ENCODE measurements at places on chromosomes 7 and 10. TPM values are rescaled to one million over a fixed set of nuclear protein-coding genes. Genes with fewer than 3 reads are reported as not detected.

GRCh38 chr10:21263839-21264238 is 261.6 kb downstream of the SKIDA1 start:
- DNase-seq, result no peak

DNA sequence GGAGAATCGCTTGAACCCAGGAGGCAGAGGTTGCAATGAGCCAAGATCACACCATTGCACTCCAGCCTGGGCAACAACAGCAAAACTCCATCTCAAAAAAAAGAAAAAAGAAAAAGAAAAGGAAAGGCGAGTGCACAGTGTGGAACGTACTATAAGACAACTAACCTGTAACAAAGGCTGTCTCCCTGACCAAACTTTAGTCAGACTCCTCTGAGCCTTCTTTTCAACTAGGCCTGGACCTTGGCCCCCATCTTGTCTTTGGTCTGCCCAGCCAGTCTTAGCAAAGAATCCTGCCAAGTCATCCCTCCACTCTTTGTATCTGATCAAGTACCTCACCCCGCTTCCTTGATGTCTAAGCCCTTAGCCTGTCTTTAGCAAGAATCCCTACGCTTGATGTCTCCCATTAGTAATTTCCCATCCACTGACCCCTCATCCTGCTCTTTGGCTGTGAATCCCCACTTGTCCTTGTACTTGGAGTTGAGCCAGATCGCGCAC is 68.9 kb upstream of the KDM7A start:
- no peak for DNase-seq

GRCh38 chr7:44151956-44152355 is 10.8 kb upstream of the MYL7 start:
- no peak for DNase-seq

- no peak for DNase-seq
Measured at GRCh38 chr7:32022966-32023365, 47.2 kb downstream of the PDE1C start.

GRCh38 chr10:80196950-80197315 is 8.4 kb downstream of the ANXA11 start:
- DNase-seq, result no peak

DNA sequence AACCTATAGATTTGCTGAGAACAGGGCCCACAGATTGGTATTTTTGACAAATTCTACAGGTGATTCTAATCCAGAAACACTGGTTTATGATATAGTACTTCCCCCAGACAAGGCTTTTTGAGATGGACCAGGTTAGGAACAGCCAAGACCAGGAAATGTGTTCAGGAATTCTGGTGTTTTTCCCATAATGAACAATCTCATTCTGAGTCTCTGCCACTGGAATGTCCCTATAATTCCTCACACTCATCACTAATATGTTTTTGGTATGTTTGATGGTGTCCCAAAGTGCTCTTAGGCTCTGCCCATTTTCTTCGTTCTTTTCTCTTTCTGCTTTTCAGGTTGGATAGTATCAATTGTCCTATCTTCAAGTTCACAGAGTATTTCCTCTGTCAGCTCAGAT is 107.2 kb upstream of the IGFBP3 start:
- DNase-seq, result no peak

GRCh38 chr10:79487296-79488194 is 24.8 kb upstream of the EIF5AL1 start:
- peak; percentile 77 for DNase-seq

- DNase-seq, result no peak
Measured at GRCh38 chr10:70513848-70514309, 35.3 kb downstream of the PALD1 start.

DNA sequence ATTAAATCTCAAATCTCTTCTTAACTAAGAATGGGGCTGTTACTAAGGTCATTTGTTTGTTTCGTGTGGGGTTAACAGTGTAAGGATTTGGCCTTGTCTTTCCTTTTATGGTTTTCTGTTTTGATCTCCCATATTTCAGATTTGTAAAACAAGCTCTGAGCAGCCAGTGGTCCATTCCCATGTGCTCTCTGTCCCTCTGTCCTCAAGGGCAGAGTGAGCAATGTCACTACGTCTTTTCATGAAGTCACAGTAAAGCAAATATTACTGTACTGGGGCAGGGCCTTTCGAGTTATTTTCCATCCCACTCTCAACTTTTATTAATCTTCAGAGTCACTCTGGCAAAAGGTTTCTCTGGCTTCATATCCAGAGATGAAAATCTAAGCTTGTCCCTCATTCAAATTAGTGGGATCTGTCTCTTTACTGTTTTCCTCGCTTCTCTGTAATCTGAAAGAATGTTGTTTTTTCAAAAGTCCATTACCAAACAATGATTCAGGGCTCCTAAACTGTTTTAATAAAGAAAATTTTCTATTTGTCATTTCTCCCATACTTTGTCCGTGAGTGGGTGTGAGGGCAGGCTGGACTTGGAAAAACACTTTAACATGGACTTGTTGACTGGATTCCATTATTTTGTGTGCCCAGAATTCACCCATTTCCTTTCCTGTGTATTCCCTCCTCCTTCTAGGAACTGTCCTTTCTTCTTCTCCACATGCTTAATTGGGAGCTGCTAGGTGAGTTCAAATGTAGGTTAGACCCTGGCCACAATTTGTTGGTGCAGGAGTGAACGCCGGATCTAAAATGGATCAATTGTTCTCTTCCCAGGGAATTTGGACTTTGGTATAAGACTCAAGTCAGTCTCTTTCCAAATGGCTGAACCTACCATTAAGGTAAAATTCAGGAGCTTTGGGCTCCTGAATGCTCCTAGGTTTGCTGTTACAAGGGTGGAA is 42.1 kb upstream of the NAMPT start:
- no peak for DNase-seq

- no peak for DNase-seq
Measured at GRCh38 chr10:99285881-99286280, 43.3 kb upstream of the CNNM1 start.

- peak; percentile 51 for DNase-seq
Measured at GRCh38 chr7:129222064-129222463, 2.8 kb upstream of the AHCYL2 start.

DNA sequence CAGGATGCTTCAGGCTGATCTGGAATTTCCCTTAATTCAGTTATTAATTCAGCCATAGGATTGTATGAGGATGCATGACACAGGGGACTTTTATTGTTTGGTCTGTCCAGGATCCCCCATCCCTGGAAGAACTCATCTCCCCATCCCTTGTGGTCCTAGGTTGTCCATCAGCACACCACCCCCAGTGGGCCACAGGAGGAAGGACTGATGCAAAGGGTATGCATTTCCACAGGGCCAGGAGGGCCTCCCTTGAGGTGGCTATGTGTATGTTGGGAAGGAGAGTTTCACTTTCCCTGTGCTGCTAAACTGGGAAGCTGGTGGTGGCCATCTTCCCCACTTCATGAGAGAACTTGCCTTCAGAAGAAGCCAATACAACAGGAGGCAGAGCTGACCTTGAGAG is 44.6 kb upstream of the GRB10 start:
- DNase-seq, result no peak

GRCh38 chr7:31323101-31323500 is 17.4 kb downstream of the NEUROD6 start:
- no peak for DNase-seq

DNA sequence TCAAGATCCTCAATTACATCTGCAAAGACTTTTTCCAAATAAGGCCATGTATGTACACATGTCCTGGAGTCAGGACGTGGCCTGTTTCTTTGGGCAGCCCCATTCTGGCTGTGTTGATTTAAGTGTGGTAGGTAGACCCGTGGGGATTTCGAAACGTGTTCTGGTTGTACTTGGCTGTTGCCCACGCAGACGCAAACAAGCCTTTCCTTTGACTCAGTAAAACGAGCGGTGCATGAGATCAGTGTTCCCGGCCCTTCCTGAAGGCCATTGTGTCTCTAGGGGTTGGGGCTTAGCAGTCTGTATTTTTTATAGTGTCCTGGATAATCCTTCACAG is 64.8 kb upstream of the DNAJB6 start:
- DNase-seq, result peak; percentile 92

- DNase-seq, result no peak
Measured at GRCh38 chr10:25175527-25176420, 973 bp downstream of the GPR158 start.

GRCh38 chr7:48244864-48245271 is 73.6 kb downstream of the ABCA13 start:
- DNase-seq, result peak; percentile 60

- peak; percentile 47 for DNase-seq
Measured at GRCh38 chr10:102673819-102674511, 29.7 kb downstream of the TRIM8 start.

DNA sequence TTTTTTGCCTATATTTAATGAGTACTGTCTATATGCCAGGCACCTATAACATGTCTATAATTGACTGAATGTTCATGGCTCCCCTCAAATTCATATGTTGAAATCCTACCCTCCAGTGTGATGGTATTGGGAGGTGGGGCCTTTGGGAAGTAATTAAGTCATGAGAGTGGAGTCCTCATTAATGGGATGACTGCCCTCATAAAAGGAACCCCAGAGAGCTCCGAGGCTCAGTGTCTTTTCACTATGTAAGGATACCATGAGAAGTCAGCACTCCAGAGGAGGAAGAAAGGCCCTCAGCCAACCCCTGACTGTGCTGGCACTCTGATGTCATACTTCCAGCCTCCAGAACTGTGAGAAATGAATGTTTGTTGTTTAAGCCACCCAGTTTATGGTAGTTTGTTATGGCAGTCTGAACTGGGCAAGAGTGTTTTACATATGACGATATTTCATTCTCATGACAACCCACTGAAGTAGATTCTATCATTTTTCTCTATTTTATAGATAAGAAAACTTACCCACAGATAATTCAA is 61.1 kb upstream of the PCGF5 start:
- no peak for DNase-seq

DNA sequence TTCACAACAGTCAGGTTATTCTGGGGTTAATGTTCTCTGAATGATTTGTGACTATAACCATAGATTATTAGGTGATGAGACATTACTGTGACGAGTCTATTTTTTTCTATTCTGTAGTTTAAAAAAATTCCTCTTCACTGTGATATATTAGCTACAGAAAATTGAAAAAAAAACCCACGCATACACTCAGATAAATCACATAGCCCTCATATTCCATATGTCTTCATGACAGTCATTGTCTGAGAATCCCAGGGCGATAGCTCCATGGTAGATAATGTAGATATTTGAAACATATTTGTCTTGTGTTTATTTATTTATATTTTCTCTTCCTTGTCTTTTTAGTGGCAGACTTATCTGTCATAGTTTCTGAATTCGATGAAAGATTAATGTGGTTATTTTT is 110.0 kb downstream of the CAMK1D start:
- no peak for DNase-seq

DNA sequence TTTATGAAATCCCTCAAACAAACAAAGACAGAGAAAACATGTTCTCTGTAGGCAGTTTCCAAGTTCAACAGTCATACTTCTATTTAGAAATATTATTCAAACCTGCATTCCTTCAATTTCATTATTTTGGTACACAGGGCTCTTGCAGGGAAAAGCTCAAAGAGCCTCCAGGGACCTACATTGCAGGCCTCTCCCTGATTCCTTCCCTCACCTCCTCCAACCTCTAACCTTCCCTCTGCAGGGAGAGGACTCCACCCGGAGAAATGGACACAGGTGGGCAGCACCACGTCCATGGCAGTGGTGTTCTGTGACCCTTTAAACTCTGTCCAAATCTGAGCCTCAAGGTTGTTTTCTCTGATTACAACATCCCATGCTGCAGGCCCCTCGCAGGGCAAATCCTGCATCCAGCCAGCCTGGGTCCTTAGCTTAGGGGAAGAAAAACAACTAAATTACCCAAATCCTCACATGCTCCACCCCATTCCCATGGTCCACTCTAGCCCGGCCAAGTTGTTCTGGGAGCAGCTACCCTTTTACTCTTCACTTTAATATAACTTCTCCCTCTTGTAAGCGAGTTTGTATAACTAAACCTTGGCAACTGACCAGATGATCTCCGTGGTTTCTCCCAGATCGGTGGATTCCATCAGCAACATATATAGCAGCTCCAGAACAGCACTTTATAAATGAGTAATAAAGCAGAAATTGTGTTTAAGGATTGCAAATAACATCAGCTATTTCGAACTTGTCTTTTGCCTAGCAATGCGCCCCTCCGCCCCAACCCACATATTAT is 129.8 kb downstream of the CUBN start:
- no peak for DNase-seq

The SLC39A12 gene
- under 0.01 TPM for total RNA-seq

The SYNPO2L gene
- total RNA-seq, result not detected

The AKR1C4 gene
- not detected for total RNA-seq

The INHBA gene
- total RNA-seq, result 0.60 TPM

The TMEM236 gene
- total RNA-seq, result 0.17 TPM

The CNPY1 gene
- total RNA-seq, result not detected

The SP8 gene
- not detected for total RNA-seq

The FKBP14 gene
- 18.2 TPM for total RNA-seq

Data from dermis blood vessel endothelial cell (primary cell).